T-helper 17 cell (primary cell): ENCODE measurements at places on chromosomes 12 and 14.

- H3K4me3 ChIP-seq: no peak overlapping the region
- H3K27ac ChIP-seq: no peak overlapping the region
- no peaks in the 10 kb centered on the region for H3K4me1 ChIP-seq
- H3K36me3 ChIP-seq: no peaks in the 10 kb centered on the region
- no peak for DNase-seq
- H3K27me3 ChIP-seq: no peaks in the 10 kb centered on the region
Measured at GRCh38 chr12:17609153-17609552, 480.8 kb downstream of the RERGL start.

GRCh38 chr12:105212438-105212837 lies 23.5 kb downstream of the APPL2 start:
- H3K27ac ChIP-seq: no peak overlapping the region
- H3K27me3 ChIP-seq: no peaks in the 10 kb centered on the region
- no peak for DNase-seq
- H3K4me3 ChIP-seq: no peak overlapping the region
- H3K4me1 ChIP-seq: peaks cover 4% of the 10 kb centered on the region
- peaks cover 15% of the 10 kb centered on the region for H3K36me3 ChIP-seq

DNA sequence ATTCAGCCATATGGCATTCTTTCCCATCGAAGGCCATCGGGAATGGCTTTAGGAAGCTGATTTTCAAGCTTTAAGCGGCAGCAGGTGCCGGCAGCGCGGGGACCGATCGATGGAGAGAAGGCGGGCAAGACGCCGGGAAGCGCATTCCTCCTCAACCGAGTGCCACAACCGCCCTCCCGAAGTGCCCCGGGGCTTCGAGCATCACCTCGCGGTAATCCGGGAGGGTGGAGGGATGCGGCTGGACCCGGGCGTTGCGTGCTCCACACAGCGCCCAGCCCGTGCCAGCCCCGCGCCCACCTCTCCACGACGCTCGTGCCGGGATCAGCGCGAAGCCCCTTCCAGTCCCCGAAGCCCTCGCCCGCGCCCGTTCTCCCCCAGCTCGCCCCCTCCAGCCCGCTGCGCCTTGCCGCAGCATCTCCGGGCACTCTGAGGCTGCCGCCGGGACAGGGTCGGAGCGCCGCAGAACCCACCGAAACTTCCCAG lies 3.2 kb downstream of the USP44 start:
- DNase-seq: peak; percentile 13
- peaks cover 18% of the 10 kb centered on the region for H3K27me3 ChIP-seq
- H3K4me1 ChIP-seq: peaks cover 20% of the 10 kb centered on the region
- H3K27ac ChIP-seq: peak overlapping the region; percentile 71

GRCh38 chr12:124698998-124699305 lies 131.5 kb upstream of the NCOR2 start:
- peaks cover 11% of the 10 kb centered on the region for H3K27me3 ChIP-seq
- no peak for DNase-seq
- no peak overlapping the region for H3K4me3 ChIP-seq

DNA sequence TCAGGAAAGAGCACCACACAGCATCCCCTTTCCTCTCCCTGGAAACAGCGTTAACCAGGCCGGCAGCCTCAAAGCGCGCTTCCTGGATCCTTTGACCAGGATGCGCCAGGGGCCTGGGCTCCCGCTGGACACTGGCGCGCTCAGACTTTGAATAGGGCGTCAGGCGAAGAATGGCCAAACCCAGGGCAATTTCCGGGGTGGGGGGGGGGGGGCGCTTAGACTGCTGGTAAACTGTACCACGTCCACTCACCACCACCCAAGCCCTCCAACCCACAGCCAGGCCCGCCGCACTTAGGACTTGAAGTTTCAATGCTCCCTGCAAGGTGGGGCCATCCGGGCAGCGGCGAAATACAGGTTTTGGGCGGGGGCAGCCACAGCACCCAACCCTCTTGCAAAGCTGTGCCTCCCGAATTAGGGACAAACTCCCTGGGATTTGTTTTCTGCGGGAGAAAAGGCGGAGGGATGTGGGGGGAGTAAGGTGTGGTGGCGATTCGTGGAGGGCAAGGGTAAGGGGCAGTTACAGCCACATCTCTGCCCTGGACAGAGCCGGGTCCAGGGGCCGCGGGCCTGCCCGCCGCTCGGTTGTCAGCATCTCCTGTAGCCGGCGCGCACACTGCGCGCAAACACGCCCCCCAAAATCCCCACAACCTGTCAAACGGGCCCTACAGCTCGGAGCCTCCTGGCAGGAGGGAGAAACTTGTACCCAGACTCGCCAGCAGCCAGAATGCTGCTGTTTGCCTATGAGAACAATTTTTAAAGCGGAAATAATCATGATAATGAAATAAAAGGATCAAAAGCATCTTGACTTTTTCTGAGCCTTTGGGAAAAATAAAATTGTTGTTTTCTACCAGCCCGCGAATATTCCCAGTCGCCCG lies 958 bp downstream of the RTN1 start:
- peaks cover 7% of the 10 kb centered on the region for H3K36me3 ChIP-seq
- H3K27ac ChIP-seq: no peak overlapping the region
- H3K4me1 ChIP-seq: peaks cover 10% of the 10 kb centered on the region
- DNase-seq: no peak
- H3K27me3 ChIP-seq: peaks cover 48% of the 10 kb centered on the region

GRCh38 chr12:86627001-86627400 lies 370.8 kb upstream of the MGAT4C start:
- H3K4me3 ChIP-seq: no peak overlapping the region
- no peak overlapping the region for H3K27ac ChIP-seq
- no peaks in the 10 kb centered on the region for H3K4me1 ChIP-seq
- no peak for DNase-seq

DNA sequence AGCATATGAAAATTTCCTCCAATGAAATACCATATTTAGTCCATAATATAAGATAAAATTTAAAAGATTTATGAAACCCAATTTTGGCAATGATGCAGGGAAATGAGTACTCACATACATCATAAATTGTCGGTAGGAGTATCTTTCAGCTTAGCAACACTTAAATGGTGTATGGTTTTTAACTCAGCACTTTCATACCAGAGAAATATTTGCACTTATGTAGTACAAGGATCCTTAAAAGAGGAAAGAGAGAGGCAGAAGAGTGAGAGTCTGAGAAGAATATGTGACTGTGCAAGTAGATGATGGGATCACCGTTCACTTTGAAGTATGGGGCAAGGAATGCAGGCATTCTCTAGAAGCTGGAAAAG lies 379.3 kb upstream of the DCN start:
- H3K4me3 ChIP-seq: peak overlapping the region; percentile 43
- no peaks in the 10 kb centered on the region for H3K27me3 ChIP-seq
- H3K36me3 ChIP-seq: no peaks in the 10 kb centered on the region
- peak overlapping the region; percentile 44 for H3K27ac ChIP-seq

- H3K27me3 ChIP-seq: no peaks in the 10 kb centered on the region
- no peaks in the 10 kb centered on the region for H3K4me1 ChIP-seq
- no peak overlapping the region for H3K4me3 ChIP-seq
- H3K27ac ChIP-seq: no peak overlapping the region
- DNase-seq: no peak
- H3K36me3 ChIP-seq: no peaks in the 10 kb centered on the region
Measured at GRCh38 chr12:78210894-78211302, 380.2 kb downstream of the NAV3 start.

GRCh38 chr14:105944632-105945610 lies 418.5 kb downstream of the TMEM121 start:
- peaks cover 5% of the 10 kb centered on the region for H3K36me3 ChIP-seq
- peaks cover 9% of the 10 kb centered on the region for H3K4me1 ChIP-seq
- DNase-seq: peak; percentile 46

GRCh38 chr12:57760347-57760982 lies 5.6 kb downstream of the MARCHF9 start:
- no peak overlapping the region for H3K4me3 ChIP-seq
- DNase-seq: no peak
- H3K4me1 ChIP-seq: peaks cover 43% of the 10 kb centered on the region
- H3K27ac ChIP-seq: no peak overlapping the region
- peaks cover 12% of the 10 kb centered on the region for H3K27me3 ChIP-seq
- H3K36me3 ChIP-seq: no peaks in the 10 kb centered on the region

DNA sequence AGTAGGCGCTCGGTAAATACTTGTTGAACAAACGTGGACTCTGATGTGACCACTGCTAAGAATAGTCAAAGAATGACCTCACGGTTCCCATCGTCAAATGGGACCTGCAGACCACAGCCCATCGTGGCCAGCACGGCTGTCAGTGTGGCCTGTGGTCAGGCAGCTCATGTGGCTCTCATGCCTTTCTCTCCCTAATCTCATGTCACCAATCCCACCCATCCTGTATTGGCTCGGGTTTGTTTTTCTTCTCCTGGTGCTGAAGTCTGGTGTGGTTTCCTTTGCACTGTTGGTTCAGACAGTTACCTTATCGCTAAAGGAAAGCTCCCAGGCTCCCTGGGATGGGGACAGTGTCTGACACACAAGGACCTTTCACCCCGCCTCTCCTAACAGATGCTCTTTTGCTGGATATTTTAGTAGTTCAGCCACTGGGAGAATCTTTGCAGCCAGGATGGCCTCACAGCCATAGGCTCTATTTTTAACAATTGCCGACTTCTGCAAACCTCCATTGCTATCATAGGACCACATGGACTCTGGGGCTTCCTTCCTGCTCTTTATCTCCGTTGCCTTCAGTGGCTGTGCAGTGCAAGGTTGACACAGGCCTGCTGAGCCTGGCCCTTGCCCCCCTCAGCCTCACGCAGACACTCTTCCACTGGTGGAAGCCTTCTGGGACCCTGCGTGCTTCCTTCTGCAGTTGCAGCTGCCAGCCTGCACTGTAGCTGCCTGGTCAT lies 293.1 kb upstream of the FKBP4 start:
- no peak for DNase-seq
- H3K27ac ChIP-seq: no peak overlapping the region
- no peaks in the 10 kb centered on the region for H3K36me3 ChIP-seq
- H3K4me3 ChIP-seq: no peak overlapping the region
- peaks cover 71% of the 10 kb centered on the region for H3K27me3 ChIP-seq
- no peaks in the 10 kb centered on the region for H3K4me1 ChIP-seq

GRCh38 chr12:112346194-112346593 lies 36.0 kb downstream of the HECTD4 start:
- H3K27me3 ChIP-seq: no peaks in the 10 kb centered on the region
- H3K4me3 ChIP-seq: no peak overlapping the region
- no peak overlapping the region for H3K27ac ChIP-seq

- no peaks in the 10 kb centered on the region for H3K36me3 ChIP-seq
- no peak overlapping the region for H3K27ac ChIP-seq
- H3K4me1 ChIP-seq: no peaks in the 10 kb centered on the region
- H3K4me3 ChIP-seq: no peak overlapping the region
Measured at GRCh38 chr12:2999265-2999841, 40.2 kb downstream of the TEAD4 start.

- H3K27ac ChIP-seq: no peak overlapping the region
- no peak for DNase-seq
- H3K27me3 ChIP-seq: peaks cover 37% of the 10 kb centered on the region
- no peak overlapping the region for H3K4me3 ChIP-seq
- H3K36me3 ChIP-seq: peaks cover 3% of the 10 kb centered on the region
Measured at GRCh38 chr12:85279449-85280164, 413 bp upstream of the ALX1 start.

- no peaks in the 10 kb centered on the region for H3K27me3 ChIP-seq
- H3K4me1 ChIP-seq: peaks cover 52% of the 10 kb centered on the region
- no peaks in the 10 kb centered on the region for H3K36me3 ChIP-seq
- peak overlapping the region; percentile 100 for H3K27ac ChIP-seq
Measured at GRCh38 chr14:50082784-50083466, 33.4 kb downstream of the VCPKMT start.

DNA sequence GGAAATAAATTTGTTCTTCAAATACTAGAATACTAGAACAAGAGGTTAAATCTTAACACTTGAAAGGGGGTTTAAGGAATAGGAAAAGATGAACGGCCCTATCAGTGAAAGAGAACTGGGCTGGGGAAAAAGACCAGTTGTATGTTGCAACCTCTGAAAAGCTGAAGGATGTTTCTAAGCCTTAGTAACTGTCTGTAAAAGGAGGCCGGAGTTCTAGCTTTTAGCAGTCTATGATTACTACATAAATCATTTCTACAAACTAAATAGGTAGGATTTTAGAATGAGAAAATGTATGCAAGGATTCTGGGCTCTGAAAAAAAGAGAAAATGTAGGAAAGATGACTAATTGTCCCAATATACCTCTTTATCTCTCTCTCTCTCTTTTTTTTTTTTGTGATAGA lies 4.9 kb downstream of the CERS5 start:
- no peak for DNase-seq
- H3K4me3 ChIP-seq: no peak overlapping the region
- H3K4me1 ChIP-seq: peaks cover 28% of the 10 kb centered on the region

DNA sequence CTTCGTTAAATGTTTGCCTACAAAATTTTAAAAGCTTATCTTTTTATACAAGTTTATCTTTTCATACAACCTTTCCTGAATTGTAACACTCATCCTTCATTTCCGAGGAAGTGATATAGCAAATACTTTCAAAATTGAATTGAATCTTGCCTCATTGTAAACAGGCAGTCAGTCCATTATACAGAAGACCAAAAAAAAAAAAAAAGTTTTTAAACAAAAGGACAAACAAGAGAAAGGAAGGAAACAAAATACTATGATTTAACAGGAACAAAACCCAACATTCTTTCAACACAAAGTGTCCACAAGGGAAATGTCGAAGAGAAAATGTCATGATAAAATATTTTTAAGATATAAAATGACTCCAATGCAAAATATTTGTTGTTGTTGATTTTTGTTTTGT lies 8.5 kb downstream of the ATF7 start:
- H3K4me1 ChIP-seq: peaks cover 20% of the 10 kb centered on the region
- H3K36me3 ChIP-seq: no peaks in the 10 kb centered on the region
- peak overlapping the region; percentile 91 for H3K27ac ChIP-seq
- H3K27me3 ChIP-seq: no peaks in the 10 kb centered on the region

DNA sequence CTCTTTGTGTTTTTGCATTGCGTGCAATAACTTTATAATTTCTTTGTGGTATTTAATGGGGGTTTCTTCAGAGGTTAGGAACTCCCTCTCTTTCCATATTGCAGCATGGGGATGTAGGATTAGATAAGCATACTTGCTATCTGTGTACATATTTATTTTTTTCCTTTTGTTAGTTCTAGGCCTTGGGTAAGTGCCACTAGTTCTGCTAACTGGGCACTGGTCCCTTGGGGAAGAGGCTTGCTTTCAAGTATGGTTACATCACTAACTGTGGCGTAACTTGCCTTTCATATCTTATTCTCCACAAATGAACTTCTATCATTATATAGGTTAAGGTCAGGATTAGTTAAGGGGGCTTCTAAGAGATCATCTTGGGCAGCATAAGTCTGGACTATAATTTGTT lies 31.5 kb upstream of the SLCO1B3 start:
- H3K27me3 ChIP-seq: no peaks in the 10 kb centered on the region
- no peaks in the 10 kb centered on the region for H3K36me3 ChIP-seq
- no peak for DNase-seq
- no peak overlapping the region for H3K27ac ChIP-seq
